ENCODE measurements at places on chromosomes 3 and 15. TPM values are rescaled to one million over a fixed set of nuclear protein-coding genes. Genes with fewer than 3 reads are reported as not detected.

RTP1 gene
- total RNA-seq = not detected

REC114 gene
- not detected for total RNA-seq

CLEC3B gene
- 41.7 TPM for total RNA-seq

MST1 gene
- total RNA-seq = 10.8 TPM

- H3K27ac ChIP-seq = no peak overlapping the region
- H3K27me3 ChIP-seq = no peaks in the 10 kb centered on the region
- no peak for DNase-seq
Observed at GRCh38 chr3:2976212-2976611, 134.0 kb downstream of the IL5RA start.

GRCh38 chr15:87082581-87082980 is 1002.9 kb downstream of the AGBL1 start:
- H3K27ac ChIP-seq = no peak overlapping the region
- H3K4me1 ChIP-seq = no peaks in the 10 kb centered on the region

DNA sequence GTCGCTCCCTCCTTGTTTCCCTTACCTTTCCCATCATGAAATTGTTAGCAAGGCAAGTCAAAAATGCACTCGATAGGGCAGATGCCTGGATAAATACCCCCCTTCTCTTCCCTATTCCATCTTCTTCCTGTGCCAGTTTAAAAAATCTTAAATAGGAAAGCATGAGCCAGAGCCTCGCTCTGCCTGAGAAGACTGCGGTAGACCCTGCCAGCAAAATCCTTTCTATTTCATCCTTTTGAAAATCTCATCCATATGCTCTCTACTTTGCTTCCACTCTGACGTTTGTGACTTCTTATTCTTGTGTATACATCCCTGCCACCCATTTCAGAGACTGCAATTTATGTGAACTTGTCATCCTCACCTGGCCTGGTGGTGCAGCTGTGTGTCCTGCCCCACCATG is 114.6 kb upstream of the ETV5 start:
- H3K36me3 ChIP-seq = no peaks in the 10 kb centered on the region
- no peak overlapping the region for H3K27ac ChIP-seq
- H3K27me3 ChIP-seq = no peaks in the 10 kb centered on the region
- DNase-seq = no peak
- H3K4me1 ChIP-seq = no peaks in the 10 kb centered on the region
- no peak overlapping the region for H3K4me3 ChIP-seq

- no peaks in the 10 kb centered on the region for H3K27me3 ChIP-seq
- H3K4me3 ChIP-seq = no peak overlapping the region
- H3K36me3 ChIP-seq = no peaks in the 10 kb centered on the region
- H3K27ac ChIP-seq = no peak overlapping the region
- DNase-seq = no peak
Observed at GRCh38 chr3:196645096-196645495, 5.6 kb downstream of the NRROS start.
